T-helper 1 cell treated with Interleukin-12 subunit alpha and Interleukin-12 subunit beta and Interleukin-4 antibody, amounts not matched to agents 30 ng/mL and 1 ng/mL, for 36 hours (primary cell): ENCODE measurements at places on chromosomes 3 and 15. TPM values are rescaled to one million over a fixed set of nuclear protein-coding genes. Genes with fewer than 3 reads are reported as not detected.

PAQR5 gene
- total RNA-seq, result not detected in 2 replicates

CTDSPL gene
- 4.5 and 4.6 TPM in 2 replicates for total RNA-seq

SGO1 gene
- total RNA-seq, result 22.1 and 24.0 TPM in 2 replicates

ALDH1A2 gene
- 0.22 TPM in 1 of 2 replicates, not detected in the other for total RNA-seq

PLA2G4E gene
- total RNA-seq, result not detected in 2 replicates

GATA2 gene
- total RNA-seq, result 0.15 and 0.32 TPM in 2 replicates

GABPB1 gene
- total RNA-seq, result 50.4 and 50.8 TPM in 2 replicates

SCAPER gene
- total RNA-seq, result 26.1 and 27.5 TPM in 2 replicates

RCCD1 gene
- total RNA-seq, result 21.9 and 22.1 TPM in 2 replicates

LRRIQ4 gene
- total RNA-seq, result not detected in 2 replicates

ADPRH gene
- total RNA-seq, result 3.9 and 5.8 TPM in 2 replicates

CPNE9 gene
- total RNA-seq, result 0.22 and 0.59 TPM in 2 replicates

SLC24A5 gene
- total RNA-seq, result not detected in 2 replicates

SLC22A13 gene
- 0.71 and 0.78 TPM in 2 replicates for total RNA-seq

TTLL13 gene
- total RNA-seq, result 0.61 and 1.4 TPM in 2 replicates

KLHL6 gene
- 35.1 and 36.0 TPM in 2 replicates for total RNA-seq
